ENCODE measurements at places on chromosomes 11 and 22.
A peak's percentile ranks its signal among the peaks of the same experiment; 100 is the strongest.

DNA sequence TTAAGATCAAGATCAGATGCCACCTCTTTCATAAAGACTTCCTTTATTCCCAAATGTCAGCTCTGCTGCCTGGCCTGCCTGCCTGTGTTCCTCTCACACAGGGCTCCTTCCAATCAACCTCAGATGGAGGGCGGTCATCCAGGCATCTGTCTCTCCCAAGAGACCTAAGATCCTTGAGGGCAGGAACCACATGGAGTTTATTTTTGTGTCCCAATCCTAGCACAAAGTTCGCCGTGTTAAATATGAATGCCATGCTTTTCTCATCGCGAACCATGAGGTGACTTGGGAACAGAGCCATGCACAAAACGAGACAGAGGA lies 72.7 kb upstream of the ARFGAP3 start:
- no peak for DNase-seq

DNA sequence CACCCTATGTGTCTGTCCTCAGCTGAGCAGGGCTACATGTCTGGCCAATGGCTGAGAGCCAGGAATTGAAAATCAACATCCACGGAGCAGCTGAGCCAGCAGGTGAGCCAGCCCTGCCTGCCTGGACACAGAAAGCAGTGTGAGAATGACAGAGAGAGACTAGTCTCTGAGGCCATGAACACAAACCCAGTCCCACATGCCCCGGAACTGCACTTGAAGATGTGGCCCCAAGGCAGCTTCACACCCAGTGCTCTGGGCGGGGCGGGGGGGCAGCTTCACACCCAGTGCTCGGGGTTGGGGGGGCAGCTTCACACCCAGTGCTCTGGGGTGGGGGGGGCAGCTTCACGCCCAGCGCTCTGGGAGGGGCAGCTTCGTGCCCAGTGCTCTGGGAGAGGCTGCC lies 37.6 kb downstream of the TRMU start:
- DNase-seq = no peak

- DNase-seq = no peak
Measured at GRCh38 chr11:119160151-119160550, 8.4 kb upstream of the NLRX1 start.

DNA sequence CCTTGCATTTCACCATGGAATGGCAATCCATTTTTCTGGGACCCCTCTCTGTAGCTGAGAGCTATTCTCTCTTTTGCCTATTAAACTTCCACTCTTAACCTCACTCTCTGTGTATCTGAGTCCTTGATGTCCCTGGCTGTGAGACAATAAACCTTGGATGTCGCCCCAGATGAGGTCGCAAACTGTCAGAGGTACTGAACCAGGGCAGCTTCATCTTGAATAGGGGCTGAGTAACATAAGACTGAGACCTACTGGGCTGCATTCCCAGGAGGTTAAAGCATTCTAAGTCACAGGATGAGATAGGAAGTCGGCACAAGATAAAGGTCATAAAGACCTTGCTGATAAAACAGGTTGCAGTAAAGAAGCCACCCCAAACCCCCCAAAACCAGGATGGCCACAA lies 68.0 kb downstream of the RSF1 start:
- DNase-seq = no peak

GRCh38 chr11:130868086-130868710 lies 48.1 kb downstream of the SNX19 start:
- DNase-seq = no peak

DNA sequence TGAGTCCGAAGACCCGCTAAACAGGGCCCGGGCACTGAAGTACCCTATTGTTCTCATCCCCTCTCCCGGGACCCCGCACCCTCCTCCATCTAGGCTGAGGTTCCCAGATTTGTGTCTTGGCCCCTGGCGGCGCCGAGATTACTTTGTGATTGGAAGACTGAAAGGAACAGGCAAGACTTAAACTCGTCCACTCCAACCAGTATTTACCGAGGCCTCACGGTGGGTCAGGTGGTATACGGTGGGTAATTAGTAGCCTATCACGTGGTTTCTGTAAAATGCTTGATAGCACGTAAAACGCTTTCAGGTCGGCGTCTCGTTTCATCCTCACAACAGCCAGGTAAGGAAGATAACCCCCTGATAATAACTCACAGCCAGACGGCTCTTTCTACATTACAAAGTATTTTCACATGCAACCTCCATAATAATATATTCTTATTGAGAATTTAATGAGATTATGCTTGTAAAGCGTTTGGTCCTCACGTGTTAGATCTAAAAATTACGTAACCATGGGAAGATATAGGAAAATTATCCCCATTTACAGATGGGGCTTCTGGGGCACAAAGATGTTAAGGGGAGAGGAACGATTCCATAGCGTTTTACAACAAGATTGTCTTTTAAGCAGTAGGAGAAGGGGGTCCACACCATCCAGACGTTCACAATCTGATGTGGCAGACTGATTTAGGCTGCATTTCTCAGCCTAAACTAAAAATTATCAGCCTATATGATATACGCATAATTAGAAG lies 642 bp upstream of the PIK3C2A start:
- DNase-seq = peak; percentile 78

DNA sequence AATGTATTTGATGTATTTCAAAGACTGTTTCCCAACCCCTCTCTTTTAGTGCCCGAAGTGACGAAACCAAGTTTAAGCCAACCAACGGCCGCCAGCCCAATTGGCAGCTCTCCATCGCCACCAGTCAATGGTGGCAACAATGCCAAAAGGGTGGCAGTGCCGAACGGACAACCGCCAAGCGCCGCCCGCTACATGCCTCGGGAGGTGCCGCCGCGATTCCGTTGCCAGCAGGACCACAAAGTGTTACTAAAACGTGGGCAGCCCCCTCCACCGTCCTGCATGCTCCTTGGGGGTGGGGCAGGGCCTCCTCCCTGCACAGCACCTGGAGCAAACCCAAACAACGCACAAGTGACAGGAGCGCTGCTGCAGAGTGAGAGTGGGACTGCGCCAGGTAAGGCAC lies 84.1 kb downstream of the TNRC6B start:
- no peak for DNase-seq

- DNase-seq = no peak
Measured at GRCh38 chr22:17269224-17269606, 50.0 kb upstream of the ADA2 start.

DNA sequence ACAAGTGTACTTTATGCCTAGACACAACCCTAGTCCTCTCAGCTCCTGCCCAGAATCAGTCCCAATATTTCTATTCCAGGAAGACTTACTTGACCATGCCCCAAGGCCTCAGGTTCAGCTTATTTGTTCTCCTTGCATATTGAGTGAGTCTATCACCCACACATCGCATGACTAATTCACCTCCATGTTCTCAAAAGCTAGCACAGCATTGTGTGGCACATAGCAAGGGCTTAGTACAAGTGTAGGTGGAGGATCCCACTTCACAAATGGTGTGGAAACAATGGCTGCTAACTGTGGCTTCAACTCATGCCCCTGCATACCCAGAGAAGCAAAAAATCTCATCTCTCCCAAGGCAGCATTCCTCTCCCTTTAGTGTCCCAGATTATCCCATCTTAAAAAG lies 602.6 kb upstream of the API5 start:
- no peak for DNase-seq

- DNase-seq = no peak
Measured at GRCh38 chr11:128540469-128540868, 46.9 kb downstream of the ETS1 start.

DNA sequence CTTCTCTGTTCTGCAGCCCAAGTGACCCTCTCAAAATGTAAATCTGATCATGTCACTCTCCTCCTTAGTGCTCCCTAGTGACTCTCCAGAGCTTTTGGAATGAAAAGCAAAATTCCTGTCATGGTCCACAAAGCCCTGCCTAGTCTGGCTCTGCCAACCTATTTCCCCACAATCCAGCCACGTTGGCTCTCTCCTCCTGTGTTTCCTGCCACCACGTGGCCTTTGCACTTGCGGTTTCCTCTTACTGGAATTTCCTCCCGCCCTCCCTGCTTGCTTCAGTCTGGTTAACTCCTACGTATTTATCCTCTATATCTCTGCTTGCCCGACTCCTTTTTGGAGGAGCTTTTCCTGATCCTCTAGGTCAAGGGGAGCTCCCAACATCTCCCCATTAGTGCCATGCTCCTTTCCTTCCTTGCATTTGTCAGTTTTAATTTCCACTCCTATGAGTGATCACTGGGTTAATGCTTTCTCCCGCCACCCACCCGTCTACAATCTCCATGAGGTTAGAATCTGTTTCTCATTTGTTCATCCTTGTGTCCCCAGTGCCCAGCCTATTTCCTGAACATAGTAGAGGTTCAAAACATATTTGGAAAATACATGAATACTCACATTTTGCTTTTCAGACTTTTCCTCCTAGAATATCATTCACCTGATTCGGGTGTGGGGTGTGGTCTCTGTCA lies 11.5 kb downstream of the NNMT start:
- DNase-seq = no peak

DNA sequence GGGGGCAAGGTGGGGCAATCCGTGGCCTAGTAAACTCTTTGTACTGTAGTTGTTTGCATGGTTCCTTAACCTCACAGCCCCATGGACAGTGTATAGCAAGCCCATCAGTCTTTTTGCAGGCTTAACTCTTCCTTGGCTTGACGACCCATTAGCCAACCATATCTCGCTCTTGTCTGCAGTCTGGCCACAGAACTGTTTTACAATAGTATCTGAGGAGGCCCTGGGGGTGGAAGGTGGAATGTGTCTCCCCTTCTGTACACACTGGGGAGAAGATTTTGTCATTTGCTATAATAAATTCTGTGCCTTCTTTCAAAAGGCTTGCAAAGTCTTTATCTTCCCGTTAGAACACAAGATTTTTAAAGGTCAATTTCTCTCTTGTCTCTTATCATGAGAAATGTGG lies 190.3 kb upstream of the NARS2 start:
- DNase-seq = no peak

- peak; percentile 76 for DNase-seq
Measured at GRCh38 chr22:42977569-42977968, 37.4 kb downstream of the PACSIN2 start.

DNA sequence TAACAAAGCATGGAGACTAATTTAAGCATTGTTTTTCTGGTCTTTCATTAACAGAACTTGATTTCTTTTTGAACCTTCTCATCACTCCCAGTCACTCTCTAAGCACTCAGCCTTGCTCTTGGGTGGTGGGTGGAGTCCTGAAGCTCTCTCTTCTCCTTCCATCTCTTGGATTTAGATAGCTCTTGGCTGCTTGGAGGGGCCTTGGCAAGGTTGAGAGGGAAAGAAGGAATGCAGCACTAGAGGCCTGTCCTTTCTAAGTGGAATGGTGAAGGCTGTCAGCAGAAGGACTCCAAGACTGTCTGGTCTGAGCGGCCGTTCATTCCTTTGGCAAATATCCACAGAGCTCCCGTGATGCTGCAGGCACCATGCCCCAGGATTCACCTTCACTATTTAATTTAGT lies 168.6 kb upstream of the E2F8 start:
- no peak for DNase-seq

DNA sequence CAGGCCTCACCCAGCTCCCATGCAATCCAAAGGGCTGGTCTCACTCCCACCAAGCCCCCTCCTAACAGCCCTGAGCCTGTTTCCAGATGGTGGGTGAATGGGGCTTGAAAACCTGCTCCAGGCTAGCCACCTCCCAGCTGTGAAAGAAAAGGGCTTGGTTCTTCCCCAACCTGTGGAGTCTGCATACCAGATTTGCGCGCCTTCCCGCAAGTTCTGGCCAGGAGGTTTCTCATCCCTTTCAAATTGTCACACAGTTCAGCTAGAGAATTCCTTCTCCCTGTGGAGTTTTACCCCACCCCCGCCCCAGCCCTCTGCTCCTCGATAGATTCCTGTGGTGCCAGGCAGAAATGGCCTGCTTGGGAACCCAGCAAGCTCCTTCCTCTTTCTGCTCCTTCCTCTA lies 734.6 kb upstream of the FAT3 start:
- DNase-seq = no peak

- DNase-seq = no peak
Measured at GRCh38 chr11:70301721-70302418, 31.4 kb downstream of the PPFIA1 start.

DNA sequence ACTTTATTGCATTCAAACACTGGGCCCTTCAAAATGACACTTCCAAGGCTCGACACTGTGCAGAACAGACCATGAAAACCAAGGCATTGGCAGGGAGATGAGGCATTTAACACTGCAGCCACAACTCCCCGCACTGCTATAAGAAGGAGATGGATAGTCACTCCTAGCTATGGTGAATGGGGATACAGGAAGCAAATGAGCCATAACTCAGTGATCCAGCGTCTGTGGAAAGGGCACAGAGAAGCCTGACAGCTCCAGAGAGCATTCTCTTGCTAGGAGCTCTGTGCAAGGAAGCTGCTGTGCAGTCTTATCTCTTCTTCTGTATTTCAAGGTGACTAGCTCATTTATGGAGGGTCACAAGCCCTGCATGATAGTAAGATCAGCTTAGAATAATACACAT lies 20.9 kb downstream of the HPS4 start:
- no peak for DNase-seq

- DNase-seq = no peak
Measured at GRCh38 chr11:70854901-70855556, 397.3 kb downstream of the SHANK2 start.
